ENCODE measurements at places on chromosomes 12 and 14. TPM values are rescaled to one million over a fixed set of nuclear protein-coding genes. Genes with fewer than 3 reads are reported as not detected.

- peaks cover 61% of the 10 kb centered on the region for H3K4me1 ChIP-seq
- no peaks in the 10 kb centered on the region for H3K36me3 ChIP-seq
- no peaks in the 10 kb centered on the region for H3K27me3 ChIP-seq
- H3K4me3 ChIP-seq: no peak overlapping the region
- no peak for DNase-seq
- peak overlapping the region; percentile 79 for H3K27ac ChIP-seq
These were observed 123.3 kb downstream of the SLC38A6 start for GRCh38 chr14:61104358-61104757.

The KRT77 gene
- not detected for total RNA-seq

DNA sequence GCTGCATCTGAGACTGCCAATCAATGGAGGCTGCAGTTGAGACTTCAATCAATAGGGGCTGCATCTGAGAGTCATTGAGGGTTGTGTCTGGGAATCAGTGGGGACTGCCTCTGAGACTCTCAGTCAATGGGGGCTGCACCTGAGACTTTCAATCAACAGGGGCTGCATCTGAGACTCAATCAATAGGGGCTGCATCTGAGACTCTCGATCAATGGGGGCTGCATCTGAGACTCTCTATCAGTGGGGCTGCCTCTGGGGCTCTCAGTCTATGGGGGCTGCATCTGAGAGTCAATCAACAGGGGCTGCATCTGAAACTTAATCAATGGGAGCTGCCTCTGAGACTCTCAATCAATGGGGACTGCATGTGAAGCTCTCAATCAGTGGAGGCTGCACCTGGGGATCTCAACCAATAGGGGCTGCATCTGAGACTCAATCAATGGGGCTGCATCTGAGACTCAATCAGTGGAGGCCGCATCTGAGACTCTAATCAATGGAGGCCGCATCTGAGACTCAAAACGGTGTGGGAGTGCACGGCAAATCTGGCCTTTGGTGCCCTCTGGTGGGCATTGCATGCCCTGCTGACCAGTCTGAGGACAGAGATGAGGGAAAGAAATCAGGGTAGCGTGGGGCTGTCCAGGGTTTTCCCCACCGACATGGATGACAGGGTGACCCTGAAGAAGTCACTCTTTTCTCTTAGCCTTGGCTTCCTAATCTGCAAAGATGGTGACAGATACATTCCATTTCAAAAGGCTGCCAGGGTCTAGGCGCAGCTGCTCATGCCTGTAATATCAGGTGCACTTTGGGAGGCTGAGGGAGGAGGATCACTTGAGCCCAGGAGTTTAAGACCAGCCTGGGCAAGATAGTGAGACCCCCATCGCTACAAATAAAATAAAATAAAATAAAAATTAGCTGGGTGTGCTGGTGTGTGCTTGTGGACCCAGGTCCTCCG lies 41.3 kb upstream of the EIF5 start:
- no peak overlapping the region for H3K27ac ChIP-seq
- no peak overlapping the region for H3K4me3 ChIP-seq
- H3K36me3 ChIP-seq: no peaks in the 10 kb centered on the region
- no peaks in the 10 kb centered on the region for H3K27me3 ChIP-seq
- H3K4me1 ChIP-seq: no peaks in the 10 kb centered on the region

- DNase-seq: no peak
- no peaks in the 10 kb centered on the region for H3K4me1 ChIP-seq
- no peak overlapping the region for H3K27ac ChIP-seq
- no peaks in the 10 kb centered on the region for H3K36me3 ChIP-seq
- H3K4me3 ChIP-seq: no peak overlapping the region
- no peaks in the 10 kb centered on the region for H3K27me3 ChIP-seq
These were observed 300.1 kb upstream of the STXBP6 start for GRCh38 chr14:25350021-25350420.

GRCh38 chr12:9650151-9650576 lies 19.3 kb upstream of the CLEC2D start:
- no peak for DNase-seq
- no peaks in the 10 kb centered on the region for H3K36me3 ChIP-seq
- H3K4me3 ChIP-seq: peak overlapping the region; percentile 74
- peaks cover 9% of the 10 kb centered on the region for H3K4me1 ChIP-seq

- H3K4me3 ChIP-seq: peak overlapping the region; percentile 78
- peaks cover 6% of the 10 kb centered on the region for H3K4me1 ChIP-seq
- H3K27me3 ChIP-seq: no peaks in the 10 kb centered on the region
These were observed 1.3 kb downstream of the PNP start for GRCh38 chr14:20470603-20470901.

DNA sequence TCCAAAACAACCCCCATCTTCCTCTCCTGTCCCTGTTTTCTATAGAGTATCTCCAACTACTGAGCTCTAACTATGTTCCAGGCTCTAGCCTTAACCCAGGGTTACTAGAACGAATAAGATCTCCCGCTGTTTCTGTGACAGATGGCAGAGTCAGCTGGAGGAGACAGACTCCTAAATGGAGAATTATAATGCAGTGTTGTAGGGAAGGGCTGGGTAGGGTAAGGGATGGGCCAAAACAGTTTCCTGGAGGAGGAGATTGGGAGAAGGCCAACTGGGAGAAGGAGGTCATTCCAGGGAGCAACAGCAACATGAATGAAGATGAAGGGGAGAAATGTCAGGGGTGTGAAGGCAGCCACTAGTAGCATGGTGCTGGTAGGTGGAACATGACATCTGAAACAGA lies 73.4 kb upstream of the ANO4 start:
- peaks cover 4% of the 10 kb centered on the region for H3K27me3 ChIP-seq
- H3K4me3 ChIP-seq: no peak overlapping the region
- no peaks in the 10 kb centered on the region for H3K36me3 ChIP-seq
- H3K4me1 ChIP-seq: no peaks in the 10 kb centered on the region
- DNase-seq: no peak
- no peak overlapping the region for H3K27ac ChIP-seq

- peaks cover 4% of the 10 kb centered on the region for H3K27me3 ChIP-seq
- no peak overlapping the region for H3K27ac ChIP-seq
- H3K4me1 ChIP-seq: no peaks in the 10 kb centered on the region
- H3K36me3 ChIP-seq: no peaks in the 10 kb centered on the region
These were observed 20.2 kb downstream of the VRTN start for GRCh38 chr14:74368441-74368840.

GRCh38 chr14:81784084-81784483 lies 250.4 kb upstream of the SEL1L start:
- no peak overlapping the region for H3K27ac ChIP-seq
- H3K27me3 ChIP-seq: peaks cover 2% of the 10 kb centered on the region
- no peaks in the 10 kb centered on the region for H3K36me3 ChIP-seq
- H3K4me3 ChIP-seq: no peak overlapping the region

The PMCH gene
- not detected for total RNA-seq

- H3K4me3 ChIP-seq: no peak overlapping the region
- peaks cover 2% of the 10 kb centered on the region for H3K4me1 ChIP-seq
- H3K36me3 ChIP-seq: no peaks in the 10 kb centered on the region
- no peaks in the 10 kb centered on the region for H3K27me3 ChIP-seq
- no peak overlapping the region for H3K27ac ChIP-seq
These were observed 375.0 kb downstream of the DPF3 start for GRCh38 chr14:72518809-72519377.

The KRT82 gene
- total RNA-seq: not detected

DNA sequence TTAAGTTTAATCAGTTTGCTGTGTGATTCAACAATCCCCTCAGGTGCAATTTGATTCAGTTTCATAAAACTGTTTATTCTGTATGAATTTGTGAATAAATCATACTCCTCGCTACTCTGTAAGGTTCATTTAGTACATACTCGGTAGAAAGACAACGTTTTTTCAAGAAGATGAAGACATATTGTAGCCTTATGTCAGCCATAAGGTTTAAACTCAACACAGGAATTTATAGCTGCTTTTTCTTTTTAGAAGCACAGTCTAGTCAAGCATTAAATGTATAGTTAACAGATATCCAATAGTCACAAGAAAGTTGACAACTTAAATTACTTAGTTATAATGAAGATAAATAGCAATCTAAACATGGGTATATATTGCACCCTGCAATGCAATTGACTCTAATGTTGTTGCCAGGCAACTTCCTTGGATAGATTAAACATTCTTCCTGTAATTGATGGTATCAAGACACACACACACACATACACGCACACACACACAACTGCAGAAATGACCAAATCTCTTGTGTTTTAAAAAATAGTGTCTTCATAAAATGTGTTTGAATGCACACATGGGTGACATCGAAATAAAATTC lies 151.5 kb upstream of the MGAT4C start:
- no peak for DNase-seq
- H3K4me1 ChIP-seq: no peaks in the 10 kb centered on the region
- no peak overlapping the region for H3K27ac ChIP-seq
- no peak overlapping the region for H3K4me3 ChIP-seq
- no peaks in the 10 kb centered on the region for H3K36me3 ChIP-seq

DNA sequence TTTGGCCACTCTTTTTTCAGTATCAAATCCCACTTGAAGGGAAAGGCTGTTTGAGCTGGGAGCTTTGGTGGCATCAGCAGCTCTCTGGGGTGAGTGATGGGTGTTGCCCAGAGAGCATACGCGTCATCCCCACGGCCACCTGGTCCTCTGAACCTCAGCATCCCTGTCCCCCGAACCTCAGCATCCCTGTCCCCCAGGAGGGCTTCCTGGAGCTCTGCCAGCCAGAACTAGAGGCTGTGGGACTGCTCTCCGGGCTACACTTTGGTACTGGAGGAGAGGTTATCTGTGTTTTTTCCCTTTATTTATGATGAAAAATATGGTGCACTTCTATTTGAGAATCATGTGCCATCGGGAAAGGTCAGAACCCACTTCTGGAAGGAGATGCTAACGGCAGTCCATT lies 131.5 kb upstream of the RTL1 start:
- no peak for DNase-seq
- no peak overlapping the region for H3K4me3 ChIP-seq
- H3K27me3 ChIP-seq: no peaks in the 10 kb centered on the region
- H3K27ac ChIP-seq: no peak overlapping the region

GRCh38 chr14:22558221-22558913 lies 30.7 kb downstream of the DAD1 start:
- H3K4me1 ChIP-seq: peaks cover 11% of the 10 kb centered on the region
- peak overlapping the region; percentile 7 for H3K27ac ChIP-seq
- H3K27me3 ChIP-seq: no peaks in the 10 kb centered on the region
- no peak for DNase-seq

DNA sequence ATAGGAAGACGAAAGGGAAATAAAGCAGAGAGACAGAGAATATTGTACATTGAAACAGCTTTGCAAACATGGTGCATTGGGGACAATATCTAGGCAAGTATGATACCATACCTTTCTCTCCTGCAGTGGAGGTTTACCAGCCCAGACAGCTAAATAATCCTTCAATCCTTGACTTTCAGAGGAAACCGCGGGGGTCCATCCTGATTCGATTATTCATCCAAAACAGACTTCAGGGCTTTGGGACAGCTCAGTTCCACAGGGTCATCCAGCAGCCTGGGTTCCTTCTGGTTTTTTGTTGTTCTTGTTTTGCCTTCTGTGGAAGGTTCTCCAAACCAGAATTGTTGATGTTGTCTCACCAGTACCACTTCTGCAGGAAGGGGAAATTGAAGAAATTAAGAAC lies 81.5 kb downstream of the LGR5 start:
- no peaks in the 10 kb centered on the region for H3K27me3 ChIP-seq
- no peak overlapping the region for H3K4me3 ChIP-seq
- DNase-seq: no peak
- no peaks in the 10 kb centered on the region for H3K4me1 ChIP-seq

The FAM181A gene
- total RNA-seq: not detected

GRCh38 chr14:91298576-91298975 lies 54.1 kb upstream of the GPR68 start:
- no peak overlapping the region for H3K4me3 ChIP-seq
- DNase-seq: no peak
- no peak overlapping the region for H3K27ac ChIP-seq
- no peaks in the 10 kb centered on the region for H3K36me3 ChIP-seq

The CLSTN3 gene
- 3.2 TPM for total RNA-seq

GRCh38 chr12:94856324-94856723 lies 147.2 kb downstream of the NDUFA12 start:
- H3K27ac ChIP-seq: no peak overlapping the region
- H3K36me3 ChIP-seq: no peaks in the 10 kb centered on the region
- DNase-seq: no peak
- H3K27me3 ChIP-seq: no peaks in the 10 kb centered on the region
- no peaks in the 10 kb centered on the region for H3K4me1 ChIP-seq
- H3K4me3 ChIP-seq: no peak overlapping the region

DNA sequence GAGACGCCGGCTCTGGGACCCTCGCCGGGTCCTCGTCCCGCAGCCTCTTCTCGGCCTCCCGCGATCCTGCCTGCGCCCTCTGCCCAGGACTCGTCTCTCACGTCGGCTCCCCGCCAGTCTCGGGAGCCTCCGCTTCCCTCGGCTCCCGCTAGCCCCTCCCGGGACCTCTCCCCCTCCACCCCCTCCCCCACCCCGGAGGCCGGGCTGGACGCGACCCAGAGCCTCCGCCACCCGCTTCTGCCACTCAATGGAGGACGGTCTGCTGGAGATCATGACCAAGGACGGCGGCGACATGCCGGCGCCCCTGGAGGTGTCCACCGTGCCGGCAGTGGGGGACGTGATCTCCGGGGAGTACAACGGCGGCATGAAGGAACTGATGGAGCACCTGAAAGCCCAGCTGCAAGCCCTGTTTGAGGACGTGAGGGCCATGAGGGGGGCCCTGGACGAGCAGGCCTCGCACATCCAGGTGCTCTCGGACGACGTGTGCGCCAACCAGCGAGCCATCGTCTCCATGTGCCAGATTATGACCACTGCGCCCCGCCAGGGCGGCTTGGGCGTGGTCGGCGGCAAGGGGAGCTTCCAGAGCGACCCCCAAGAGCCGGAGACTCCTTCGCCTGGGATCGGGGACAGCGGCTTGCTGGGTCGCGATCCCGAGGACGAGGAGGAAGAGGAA lies 568 bp downstream of the CCDC184 start:
- H3K4me3 ChIP-seq: peak overlapping the region; percentile 74
- peaks cover 21% of the 10 kb centered on the region for H3K4me1 ChIP-seq
- no peak overlapping the region for H3K27ac ChIP-seq
- H3K36me3 ChIP-seq: no peaks in the 10 kb centered on the region
- peak; percentile 26 for DNase-seq

- H3K27ac ChIP-seq: no peak overlapping the region
- H3K4me1 ChIP-seq: no peaks in the 10 kb centered on the region
- H3K27me3 ChIP-seq: no peaks in the 10 kb centered on the region
- H3K4me3 ChIP-seq: no peak overlapping the region
These were observed 121.6 kb downstream of the MGAT4C start for GRCh38 chr12:86134561-86134960.

The GALNT16 gene
- 2.6 TPM for total RNA-seq

The EGLN3 gene
- total RNA-seq: 27.2 TPM

The PRH1 gene
- total RNA-seq: 3.2 TPM

The KLRB1 gene
- not detected for total RNA-seq

The IL22 gene
- not detected for total RNA-seq

- DNase-seq: no peak
- no peaks in the 10 kb centered on the region for H3K4me1 ChIP-seq
- no peaks in the 10 kb centered on the region for H3K36me3 ChIP-seq
- H3K27me3 ChIP-seq: peaks cover 1% of the 10 kb centered on the region
- no peak overlapping the region for H3K27ac ChIP-seq
These were observed 152.3 kb downstream of the MON2 start for GRCh38 chr12:62618930-62619329.

Measured in psoas muscle (tissue), 8 donors.